Central memory CD8-positive, alpha-beta T cell (primary cell): ENCODE measurements at places on chromosomes 5 and 9.

GRCh38 chr5:36068751-36069281 is 2.1 kb upstream of the UGT3A2 start:
- no peak for DNase-seq

DNA sequence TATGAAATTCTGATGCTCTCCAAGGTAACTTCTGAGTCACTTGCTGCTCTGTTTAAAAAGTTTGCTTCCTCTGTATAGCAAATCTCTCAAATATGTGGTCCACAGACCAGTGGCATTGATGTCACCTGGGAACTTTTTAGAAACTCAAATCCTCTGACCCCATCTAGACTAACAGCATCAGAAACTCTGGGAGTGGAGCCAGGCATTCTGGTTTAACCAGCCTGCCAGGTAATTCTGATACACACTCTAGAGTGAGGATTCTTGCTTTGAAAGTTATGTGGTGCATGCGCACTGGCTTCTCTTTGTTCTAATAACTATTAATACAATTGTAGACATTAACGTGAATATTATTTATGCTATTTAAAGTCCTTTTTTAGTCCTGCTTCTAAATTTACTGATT is 298.1 kb downstream of the SLF1 start:
- no peak for DNase-seq

GRCh38 chr9:134887686-134888602 is 7.3 kb downstream of the FCN2 start:
- DNase-seq = peak; percentile 11

DNA sequence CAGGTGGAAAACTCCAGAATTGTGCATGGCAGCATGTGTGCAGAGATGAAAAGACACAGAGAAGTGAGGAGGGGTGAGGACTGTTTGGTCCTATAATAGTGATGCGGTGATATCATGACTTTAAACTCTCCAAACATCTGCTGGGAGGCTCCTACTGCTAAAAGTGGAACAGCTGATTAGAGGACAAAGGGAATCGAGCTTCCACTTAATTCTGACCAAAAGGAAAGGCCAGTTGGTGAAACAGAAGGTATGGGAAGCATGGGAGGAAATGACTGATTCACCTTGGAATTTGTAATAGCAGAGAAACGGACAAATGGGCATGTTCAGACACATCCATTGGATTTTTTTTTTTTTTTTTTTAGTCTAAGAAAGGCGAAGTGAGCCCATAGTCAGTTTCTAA is 67.5 kb upstream of the MAMDC2 start:
- no peak for DNase-seq

DNA sequence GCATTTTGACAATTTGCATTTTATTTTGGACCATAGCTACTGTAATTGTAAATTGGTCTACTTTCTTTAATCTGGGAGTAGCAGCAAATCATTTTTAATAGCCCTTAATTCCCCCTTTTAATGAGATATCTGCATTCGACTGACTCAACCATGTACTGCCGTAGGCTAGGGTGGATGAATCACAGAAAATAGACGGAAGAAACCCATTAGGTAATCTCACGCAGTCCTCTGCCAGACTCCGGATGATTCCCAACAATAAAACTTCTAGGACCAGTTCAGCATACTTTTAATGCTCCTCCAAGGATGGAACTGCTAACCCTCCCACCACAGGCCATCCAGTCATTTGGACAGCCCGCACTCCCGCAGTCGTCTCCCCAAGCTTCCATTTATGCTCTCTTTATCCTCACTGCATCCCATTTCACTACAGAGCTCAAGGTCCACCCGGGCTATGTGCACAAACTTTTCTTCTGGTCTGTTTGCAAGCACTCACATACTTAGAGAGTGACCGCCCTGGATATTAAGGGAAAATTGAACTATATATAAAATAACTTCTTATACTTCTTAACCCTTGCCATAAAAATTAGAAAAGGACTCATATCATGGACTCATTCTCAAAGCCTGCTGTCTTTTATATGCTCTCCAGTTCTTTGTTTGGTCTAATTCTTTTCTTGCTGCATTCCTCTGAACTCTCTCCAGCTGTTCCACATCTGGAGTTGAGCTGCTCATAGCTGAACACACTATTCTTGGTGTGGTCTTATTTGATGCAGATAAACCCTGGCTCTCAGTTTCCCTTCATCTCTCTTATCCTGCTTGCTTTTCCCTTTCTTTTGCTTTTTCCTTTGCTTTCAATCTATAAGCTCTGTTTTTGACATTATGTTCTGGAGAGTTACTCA is 326.6 kb downstream of the ARL15 start:
- DNase-seq = no peak

GRCh38 chr9:104798209-104798995 is 34.5 kb downstream of the NIPSNAP3B start:
- no peak for DNase-seq

GRCh38 chr9:76203373-76203772 is 190.9 kb downstream of the RFK start:
- DNase-seq = no peak

- no peak for DNase-seq
Observed at GRCh38 chr5:68480335-68480940, 264.9 kb downstream of the PIK3R1 start.

DNA sequence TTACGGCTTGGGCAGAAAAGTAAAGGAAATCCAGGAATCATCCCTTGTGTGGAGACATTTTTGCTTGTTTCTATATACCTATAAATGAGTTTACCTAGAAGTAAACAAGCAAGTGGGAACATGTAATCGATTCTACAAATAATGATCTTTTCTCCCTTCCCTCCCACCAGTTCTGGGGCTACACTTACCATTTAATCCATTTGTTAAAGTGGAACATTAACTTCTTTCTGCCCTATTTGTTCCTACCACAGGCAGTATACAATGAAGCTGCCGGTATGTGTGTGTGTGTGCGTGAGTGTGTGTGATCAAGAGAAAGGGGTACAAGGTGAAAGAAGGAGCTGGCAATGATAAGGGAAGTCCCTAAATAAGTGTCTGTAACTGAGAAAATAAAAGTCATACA is 26.4 kb upstream of the ELL2 start:
- no peak for DNase-seq
